ENCODE measurements at places on chromosomes 7 and 10.

DNA sequence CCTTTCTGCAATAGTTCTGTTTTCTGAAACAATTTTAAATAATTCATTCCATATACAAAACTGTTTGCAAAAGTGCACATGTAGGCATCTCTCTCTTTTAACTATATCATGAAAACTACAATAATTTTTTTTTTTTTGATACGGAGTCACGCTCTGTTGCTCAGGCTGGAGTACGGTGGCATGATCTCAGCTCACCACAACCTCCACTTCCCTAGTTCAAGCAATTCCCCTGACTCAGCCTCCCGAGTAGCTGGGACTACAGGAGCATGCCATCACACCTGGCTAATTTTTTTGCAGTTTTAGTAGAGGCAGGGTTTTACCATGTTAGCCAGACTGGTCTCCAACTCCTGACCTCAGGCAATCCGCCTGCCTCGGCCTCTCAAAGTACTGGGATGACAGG, 44.0 kb upstream of the SEMA3A start:
- DNase-seq, result peak; percentile 42

DNA sequence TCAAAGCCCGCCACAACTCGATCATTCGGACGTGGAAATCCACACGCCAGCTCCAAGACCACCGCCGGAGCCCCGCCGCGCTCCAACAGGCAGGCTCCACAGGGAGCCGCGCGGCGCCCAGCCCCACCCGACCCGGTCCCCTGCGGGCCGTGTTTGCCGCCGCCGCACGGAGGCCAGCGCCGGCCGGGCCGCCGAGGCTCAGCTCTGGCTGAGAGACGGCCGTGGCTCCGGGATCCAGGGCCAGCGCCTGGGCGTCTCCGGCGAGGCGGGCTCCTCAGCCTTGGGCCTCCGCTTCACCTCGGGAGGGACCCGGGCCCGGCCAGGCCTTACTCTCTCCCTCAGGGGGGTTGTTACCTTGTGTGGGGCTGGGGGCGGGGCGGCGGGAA, 333 bp downstream of the SMNDC1 start:
- peak; percentile 15 for DNase-seq

DNA sequence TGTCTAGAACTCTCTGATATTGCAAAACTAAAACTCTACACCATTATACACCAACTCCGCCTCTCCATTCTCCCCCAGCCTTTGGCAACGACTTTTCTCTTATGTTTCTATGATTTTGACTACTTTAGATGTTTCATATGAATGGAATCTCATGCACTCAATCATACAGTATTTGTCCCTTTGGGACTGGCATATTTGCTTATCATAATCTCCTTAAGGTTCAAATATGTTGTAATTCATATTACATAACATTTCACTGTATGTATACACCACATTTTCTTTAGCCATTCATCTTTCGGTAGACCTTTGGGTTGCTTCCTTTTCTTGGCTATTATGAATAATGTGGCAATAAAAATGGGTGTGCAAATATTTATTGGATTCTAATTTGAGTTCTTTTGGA, 164.4 kb downstream of the ARL4A start:
- DNase-seq, result no peak

GRCh38 chr10:62399211-62399610, 25.0 kb downstream of the ZNF365 start:
- no peak for DNase-seq

DNA sequence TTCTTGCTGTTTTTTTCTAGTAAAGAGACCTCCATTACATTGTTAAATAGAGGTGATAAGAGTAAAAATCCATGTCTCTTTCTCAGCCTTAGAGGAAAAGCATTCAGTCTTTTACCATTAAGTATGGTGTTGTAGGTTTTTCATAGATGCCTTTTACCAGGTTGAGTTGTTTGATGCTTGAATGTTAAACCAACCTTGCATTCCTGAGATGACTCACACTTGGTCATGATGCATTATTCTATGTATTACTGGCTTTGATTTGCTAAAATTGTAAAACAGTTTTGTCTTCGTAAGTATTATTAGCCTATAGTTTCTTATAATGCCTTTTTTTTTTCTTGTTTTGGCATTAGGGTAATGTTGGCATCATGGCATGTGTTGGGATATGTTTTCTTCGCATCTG, 90.0 kb downstream of the ANKRD61 start:
- DNase-seq, result no peak

- DNase-seq, result no peak
Measured at GRCh38 chr10:97393034-97393573, 8.0 kb downstream of the RRP12 start.

- DNase-seq, result no peak
Measured at GRCh38 chr7:66807736-66808135, 67.2 kb downstream of the RABGEF1 start.

GRCh38 chr10:52261362-52261761, 52.7 kb upstream of the DKK1 start:
- no peak for DNase-seq

GRCh38 chr7:44058759-44059218, 6.6 kb downstream of the PGAM2 start:
- DNase-seq, result no peak

- no peak for DNase-seq
Measured at GRCh38 chr10:125344573-125345171, 184.3 kb upstream of the CTBP2 start.

GRCh38 chr7:94062372-94062771, 58.2 kb upstream of the BET1 start:
- DNase-seq, result no peak

DNA sequence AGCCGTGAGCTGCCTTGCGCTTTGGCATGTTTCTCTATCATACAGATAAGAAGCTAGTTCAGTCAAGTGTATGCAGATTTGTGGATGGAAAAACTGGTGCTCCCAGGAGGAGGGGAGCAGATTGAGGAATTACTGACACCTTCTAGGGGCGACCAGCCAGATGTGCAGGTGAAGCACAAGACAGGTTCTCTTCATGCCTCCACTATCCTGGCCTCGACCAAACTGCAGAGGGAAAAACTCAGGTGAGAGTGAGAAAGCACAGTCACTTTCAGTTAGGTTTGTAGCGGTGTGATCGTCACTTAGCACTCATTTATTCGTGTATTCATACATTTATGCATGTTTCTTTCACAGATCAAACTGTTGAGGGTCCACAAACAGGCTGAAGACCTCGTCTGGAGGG, 600 bp upstream of the DBNL start:
- no peak for DNase-seq

GRCh38 chr10:56318816-56319215, 42.2 kb downstream of the ZWINT start:
- DNase-seq, result no peak

- DNase-seq, result peak; percentile 79
Measured at GRCh38 chr7:6516387-6516983, 34.8 kb downstream of the GRID2IP start.

DNA sequence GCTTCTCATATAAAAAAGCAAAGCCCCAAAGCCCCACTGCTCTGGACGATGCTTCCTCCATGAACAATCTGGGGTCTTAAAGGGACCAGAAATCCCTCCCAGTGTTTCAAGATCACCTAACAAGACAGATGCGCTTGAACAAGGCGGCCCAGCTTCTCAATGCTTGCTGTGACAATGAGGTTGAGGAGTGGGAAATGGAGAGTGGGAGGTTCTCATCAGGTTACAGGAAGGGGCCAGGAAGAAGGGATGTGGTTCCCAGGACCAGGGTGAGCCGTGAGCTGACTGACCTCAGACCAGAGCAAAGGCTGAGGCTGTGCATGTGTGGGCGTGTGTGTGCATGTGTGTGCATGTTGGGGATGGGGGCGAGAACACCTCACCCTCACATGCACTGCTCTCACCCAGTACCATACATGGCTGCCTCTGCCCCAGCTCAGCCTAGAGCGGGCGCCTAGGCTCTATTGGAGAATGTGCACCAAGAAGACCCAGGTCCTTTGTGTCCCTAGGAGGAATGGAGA, 220.8 kb upstream of the GPR26 start:
- DNase-seq, result no peak
